ENCODE measurements at places on chromosomes 2 and 18. TPM values are rescaled to one million over a fixed set of nuclear protein-coding genes. Genes with fewer than 3 reads are reported as not detected.

- H3K27me3 ChIP-seq: no peaks in the 10 kb centered on the region
- DNase-seq: no peak
- no peak overlapping the region for H3K4me3 ChIP-seq
- no peaks in the 10 kb centered on the region for H3K4me1 ChIP-seq
- H3K27ac ChIP-seq: no peak overlapping the region
These were observed 97.2 kb upstream of the OTOS start for GRCh38 chr2:240237609-240238174.

DNA sequence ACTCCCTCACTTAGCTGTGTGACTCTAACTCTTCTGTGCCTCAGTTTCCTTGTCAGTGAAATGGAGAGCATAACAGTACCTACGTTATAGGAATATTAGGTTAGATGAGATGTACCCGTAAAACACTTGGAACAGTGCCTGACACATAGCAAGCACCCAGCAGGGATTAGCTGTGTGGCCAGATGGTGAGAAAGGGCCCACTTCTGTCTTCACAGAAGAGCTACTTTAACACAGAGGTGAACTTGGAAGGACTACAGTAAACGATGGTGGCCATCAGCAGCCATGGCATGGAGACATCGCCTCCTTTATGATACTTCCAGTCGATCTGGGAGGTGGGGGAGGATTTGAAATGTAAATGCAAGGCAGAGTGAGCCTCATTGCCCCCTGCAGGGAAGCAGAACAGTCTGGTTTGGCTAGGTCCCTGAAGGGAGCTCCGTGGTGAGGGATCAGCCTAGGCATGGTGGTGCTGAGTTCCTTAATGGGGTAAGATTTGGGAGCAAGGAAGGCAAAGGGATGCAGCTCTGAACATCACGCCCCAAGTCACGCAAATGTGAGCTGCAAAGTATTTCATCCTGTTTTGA lies 101.7 kb upstream of the ALPP start:
- no peaks in the 10 kb centered on the region for H3K36me3 ChIP-seq
- H3K4me1 ChIP-seq: no peaks in the 10 kb centered on the region
- DNase-seq: no peak
- H3K27ac ChIP-seq: no peak overlapping the region
- no peaks in the 10 kb centered on the region for H3K27me3 ChIP-seq

The RTP5 gene
- not detected for total RNA-seq

GRCh38 chr2:226791056-226791486 lies 8.5 kb downstream of the IRS1 start:
- H3K36me3 ChIP-seq: no peaks in the 10 kb centered on the region
- peak; percentile 80 for DNase-seq
- peaks cover 34% of the 10 kb centered on the region for H3K4me1 ChIP-seq
- no peaks in the 10 kb centered on the region for H3K27me3 ChIP-seq
- H3K4me3 ChIP-seq: peak overlapping the region; percentile 76

The VSNL1 gene
- not detected for total RNA-seq

The SPC25 gene
- total RNA-seq: 5.4 TPM
